ENCODE measurements at places on chromosomes 4 and X.

- DNase-seq = no peak
Measured at GRCh38 chrX:9055354-9055753, 21.4 kb upstream of the FAM9B start.

DNA sequence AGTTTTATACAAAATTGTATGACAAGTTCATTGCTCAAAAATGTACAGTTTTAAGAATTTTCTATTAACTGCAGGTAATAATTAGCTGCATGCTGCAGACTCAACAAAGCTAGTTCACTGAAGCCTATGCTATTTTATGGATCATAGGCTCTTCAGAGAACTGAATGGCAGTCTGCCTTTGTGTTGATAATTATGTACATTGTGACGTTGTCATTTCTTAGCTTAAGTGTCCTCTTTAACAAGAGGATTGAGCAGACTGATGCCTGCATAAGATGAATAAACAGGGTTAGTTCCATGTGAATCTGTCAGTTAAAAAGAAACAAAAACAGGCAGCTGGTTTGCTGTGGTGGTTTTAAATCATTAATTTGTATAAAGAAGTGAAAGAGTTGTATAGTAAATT, 131.0 kb downstream of the TET2 start:
- no peak for DNase-seq

- no peak for DNase-seq
Measured at GRCh38 chr4:61799794-61800193, 599.7 kb downstream of the ADGRL3 start.

DNA sequence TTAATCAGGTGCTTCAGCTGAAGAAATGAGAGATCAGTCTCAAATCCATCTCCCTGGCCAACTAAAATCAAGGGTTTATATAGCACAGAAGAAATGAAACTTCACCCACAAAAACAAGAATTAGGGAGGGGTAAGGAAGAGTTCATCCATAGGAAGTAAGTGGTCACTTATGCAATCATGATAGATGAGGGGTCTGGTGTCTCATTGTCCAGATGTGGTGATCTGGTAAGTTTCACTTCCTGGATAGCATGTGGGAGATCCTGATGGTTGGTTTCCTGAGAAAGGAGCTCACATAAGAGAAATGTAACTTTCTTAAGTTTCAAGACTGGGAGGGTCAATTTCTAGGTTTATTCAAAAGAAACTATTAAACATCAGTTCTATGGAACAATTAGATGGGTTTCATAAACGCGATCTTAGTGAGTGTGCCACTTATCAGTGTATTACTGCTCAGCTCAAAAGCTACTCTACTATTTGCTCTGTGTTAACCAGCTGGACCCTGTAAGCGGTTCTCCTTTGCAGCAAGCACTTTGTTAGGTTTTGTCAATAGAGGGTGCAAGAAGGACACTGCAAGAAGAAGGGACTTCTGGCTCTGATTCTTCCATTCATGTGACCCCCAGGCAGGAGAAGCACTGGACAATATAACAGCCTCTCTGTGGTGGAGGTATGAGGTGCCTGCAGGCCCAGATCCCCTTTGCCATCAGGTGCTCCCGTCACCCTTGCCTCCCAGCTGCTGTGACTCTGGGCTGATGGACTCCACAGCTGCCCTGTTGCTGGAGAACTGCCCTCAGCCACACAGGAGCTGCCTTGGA, 35.4 kb upstream of the HPSE start:
- DNase-seq = no peak

DNA sequence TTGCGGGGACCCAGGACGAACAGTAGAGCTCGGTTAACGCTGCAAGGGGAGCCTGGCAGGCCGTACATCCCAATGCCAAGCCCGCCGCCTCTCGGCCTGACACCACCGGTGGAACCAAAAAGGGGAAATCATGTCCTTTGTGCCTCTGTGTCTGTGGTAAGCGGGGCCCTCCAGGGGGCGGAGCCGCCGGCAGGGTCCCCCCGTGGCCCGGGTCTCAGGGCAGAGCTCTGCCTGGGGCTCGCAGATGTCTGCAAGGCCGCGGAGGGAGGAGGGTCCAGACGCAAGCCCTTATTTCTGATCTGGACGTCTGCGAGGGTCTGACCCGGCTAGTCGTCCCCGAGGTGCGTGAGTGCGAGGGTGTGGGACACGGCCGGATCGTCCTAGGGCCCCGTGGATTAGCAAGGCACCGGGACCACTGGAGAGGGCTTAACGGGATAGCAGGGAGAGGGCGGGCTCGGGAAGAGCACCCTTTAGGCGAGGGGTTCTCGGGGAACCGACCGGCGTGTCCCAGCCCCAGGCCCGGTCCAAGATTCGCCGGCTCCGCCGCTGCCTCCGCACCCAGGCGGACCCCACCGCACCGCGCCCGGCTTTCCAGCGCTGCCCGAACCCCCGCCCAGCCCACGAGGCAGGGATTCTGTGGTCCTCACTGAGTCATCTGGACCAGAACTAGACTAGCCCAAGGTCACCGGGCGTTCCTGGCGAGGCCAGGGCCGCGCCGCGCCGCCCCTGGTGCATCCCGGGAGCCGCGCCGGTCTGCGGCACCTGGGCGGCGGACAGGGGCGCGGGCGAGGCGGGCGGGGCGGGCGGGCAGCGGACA, 863 bp upstream of the FAM193A start:
- peak; percentile 52 for DNase-seq

- no peak for DNase-seq
Measured at GRCh38 chr4:24560868-24561368, 23.4 kb downstream of the DHX15 start.

DNA sequence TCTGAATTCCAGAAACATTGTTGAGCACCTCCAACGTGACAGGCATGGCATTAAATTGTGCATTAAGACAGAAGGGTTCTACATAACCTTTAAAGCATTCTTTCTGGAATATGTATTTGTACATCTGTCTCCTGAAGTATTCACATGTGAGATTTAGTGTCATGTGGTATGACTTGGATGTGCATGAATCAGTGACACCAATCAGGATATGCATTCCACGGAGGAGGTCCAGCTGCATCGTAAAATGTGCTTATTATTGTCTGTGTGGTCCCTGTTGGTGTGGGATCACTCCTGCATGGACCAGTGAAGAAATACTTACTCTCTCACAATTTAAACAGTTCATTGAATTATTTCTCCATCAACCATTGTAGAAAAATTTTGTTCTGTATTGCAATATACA, 149.0 kb downstream of the MID1 start:
- no peak for DNase-seq

GRCh38 chrX:46647251-46647650, 73.7 kb downstream of the CHST7 start:
- no peak for DNase-seq

- no peak for DNase-seq
Measured at GRCh38 chr4:26993967-26994366, 133.3 kb downstream of the STIM2 start.

DNA sequence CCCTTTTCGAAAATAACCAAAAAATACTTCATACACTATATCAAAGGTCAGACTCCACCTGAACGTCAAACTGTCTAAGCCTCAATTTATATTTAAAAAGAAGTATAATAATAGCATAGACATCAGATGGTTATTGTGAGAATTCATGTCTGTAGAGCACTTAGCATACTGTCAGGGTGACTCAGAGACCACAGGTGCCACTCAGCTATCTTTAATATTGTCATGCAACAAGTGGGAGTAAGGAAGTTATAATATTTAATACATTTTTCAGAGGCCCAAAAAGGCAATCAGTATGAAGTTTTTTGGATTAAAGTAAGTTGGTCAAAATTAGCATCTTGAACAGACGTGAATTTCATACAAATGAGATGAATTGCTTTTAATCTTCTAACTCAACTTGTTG, 93.3 kb downstream of the PHOX2B start:
- no peak for DNase-seq

GRCh38 chrX:22378296-22378695, 105.6 kb downstream of the CBLL2 start:
- DNase-seq = no peak

GRCh38 chr4:38306482-38307071, 346.4 kb downstream of the PTTG2 start:
- peak; percentile 49 for DNase-seq

- no peak for DNase-seq
Measured at GRCh38 chr4:108213308-108213707, 44.6 kb upstream of the LEF1 start.

- no peak for DNase-seq
Measured at GRCh38 chr4:187500796-187501195, 494.8 kb upstream of the ZFP42 start.

DNA sequence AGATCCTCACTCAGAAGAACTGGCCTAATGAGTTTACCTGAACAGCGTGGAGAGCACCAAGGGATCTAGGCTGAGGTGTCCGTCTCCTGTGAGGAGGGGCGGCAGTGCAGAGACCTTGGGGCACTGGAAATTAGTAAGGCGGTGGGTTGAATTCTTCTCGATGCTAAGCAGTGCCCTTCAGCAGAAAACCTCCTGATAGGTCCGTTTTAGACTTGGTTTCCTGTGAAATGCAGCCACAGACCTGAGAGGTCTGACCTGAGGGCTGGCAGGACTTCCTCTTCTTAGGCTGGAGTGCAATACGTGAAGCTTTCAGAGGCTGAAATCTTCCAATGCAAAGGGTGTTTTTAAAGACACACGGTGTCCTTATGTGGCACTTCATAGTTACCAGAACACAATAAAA, at the start of gene CLNK:
TSS of gene CLNK (minus strand) at position 138 of the 400 bp plus-strand sequence. CDS start 16,899 bp downstream, outside the sequence.
- DNase-seq = no peak

- no peak for DNase-seq
Measured at GRCh38 chr4:158912806-158913205, 144.0 kb downstream of the FNIP2 start.

GRCh38 chrX:54721424-54721823, 76.6 kb downstream of the ITIH6 start:
- DNase-seq = no peak

DNA sequence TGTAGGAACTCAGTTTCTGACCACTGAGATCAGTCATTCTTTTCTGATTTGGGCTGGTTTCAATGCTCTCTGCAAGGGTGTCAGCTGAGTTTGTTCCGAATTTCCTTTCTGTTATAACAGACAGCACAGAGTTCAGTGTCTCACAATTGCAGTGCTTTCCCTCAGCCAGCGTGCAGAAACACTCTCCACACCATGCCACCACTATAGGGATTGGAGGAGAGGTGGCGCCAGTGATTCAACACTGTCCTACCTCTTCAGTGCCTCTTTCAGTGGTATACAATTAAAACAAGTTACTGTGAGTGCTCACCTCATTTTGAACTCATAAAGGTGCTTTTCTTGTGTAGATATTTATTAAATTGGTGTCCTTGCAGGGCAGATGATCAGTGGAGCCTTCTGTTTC, 413.2 kb upstream of the CXorf51B start:
- DNase-seq = no peak

GRCh38 chr4:526189-526909, 27.3 kb downstream of the PIGG start:
- DNase-seq = no peak

GRCh38 chr4:38935391-38936073, 67.9 kb downstream of the FAM114A1 start:
- DNase-seq = no peak

- DNase-seq = peak; percentile 19
Measured at GRCh38 chr4:142265536-142265935, 580.6 kb downstream of the INPP4B start.

GRCh38 chr4:95095348-95095974, 337.7 kb downstream of the BMPR1B start:
- DNase-seq = no peak

DNA sequence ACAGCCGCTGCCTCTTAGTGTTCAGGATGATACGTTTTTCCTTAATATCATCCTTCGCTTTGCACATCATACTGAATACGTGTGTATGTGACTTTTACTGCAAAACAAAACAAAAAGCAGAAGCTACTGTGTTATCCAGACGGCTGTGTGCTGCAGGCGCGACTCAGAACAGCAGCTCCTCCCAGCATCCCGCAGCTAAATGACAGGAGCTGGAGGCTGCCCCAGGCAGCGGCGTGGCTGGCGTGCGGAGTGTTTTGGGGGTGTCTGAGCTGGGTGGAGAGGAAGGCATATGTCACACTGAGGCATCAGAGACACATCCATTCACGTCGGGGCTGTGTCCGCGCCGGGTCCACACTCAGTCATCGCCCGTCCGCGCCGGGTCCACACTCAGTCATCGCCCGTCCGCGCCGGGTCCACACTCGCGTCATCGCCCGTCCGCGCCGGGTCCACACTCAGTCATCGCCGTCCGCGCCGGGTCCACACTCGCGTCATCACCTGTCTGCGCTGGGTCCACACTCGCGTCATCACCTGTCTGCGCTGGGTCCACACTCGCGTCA, 16.6 kb downstream of the PCGF3 start:
- DNase-seq = no peak

- no peak for DNase-seq
Measured at GRCh38 chr4:108120789-108121188, 47.9 kb downstream of the LEF1 start.

- DNase-seq = no peak
Measured at GRCh38 chr4:147923854-147924253, 192.0 kb downstream of the ARHGAP10 start.

DNA sequence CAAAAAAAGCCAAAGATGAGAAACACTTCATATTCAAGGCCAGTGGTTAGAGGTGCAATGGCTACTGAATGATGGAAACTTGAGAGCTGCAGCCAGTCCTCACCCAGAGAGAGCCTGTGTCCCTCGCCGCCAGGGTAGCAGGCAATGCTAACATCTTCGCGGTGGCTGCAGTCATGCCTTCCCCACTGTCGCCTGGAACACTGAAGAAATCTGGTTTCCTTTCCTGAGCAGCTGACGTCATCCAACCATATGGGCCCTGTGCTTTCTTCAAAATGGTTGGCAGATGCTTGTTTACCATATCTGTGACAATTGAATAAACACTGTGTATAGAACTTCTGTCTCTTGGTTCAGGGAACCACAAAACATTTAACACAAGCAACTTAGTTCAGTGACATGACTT, 39.7 kb downstream of the PRSS12 start:
- DNase-seq = no peak

- DNase-seq = no peak
Measured at GRCh38 chr4:118936406-118936805, 47.8 kb downstream of the SYNPO2 start.

- peak; percentile 61 for DNase-seq
Measured at GRCh38 chrX:1521459-1521956, 15.5 kb downstream of the P2RY8 start.

DNA sequence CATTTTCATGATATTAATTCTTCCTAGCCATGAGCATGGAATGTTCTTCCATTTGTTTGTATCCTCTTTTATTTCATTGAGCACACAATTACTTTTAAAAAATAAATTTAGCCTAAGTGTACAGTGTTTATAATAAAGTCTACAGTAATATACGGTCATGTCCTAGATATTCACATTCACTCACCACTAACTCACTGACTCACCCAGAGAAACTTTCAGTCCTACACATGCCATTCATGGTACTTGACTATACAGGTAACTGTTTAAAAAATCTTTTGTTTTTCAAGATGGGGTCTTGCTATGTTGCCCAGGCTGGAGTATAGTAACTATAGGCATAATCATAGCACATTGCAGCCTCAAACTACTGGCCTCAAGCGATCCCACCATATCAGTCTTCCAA, 348.1 kb downstream of the RAPGEF2 start:
- DNase-seq = no peak

GRCh38 chr4:123585111-123585510, 188.5 kb downstream of the SPRY1 start:
- no peak for DNase-seq

GRCh38 chr4:156968479-156968984, 3.1 kb downstream of the PDGFC start:
- DNase-seq = peak; percentile 12

- DNase-seq = no peak
Measured at GRCh38 chr4:128275346-128275745, 12.3 kb downstream of the PGRMC2 start.
